Aorta (tissue), 5 donors: ENCODE measurements at places on chromosomes 7 and 10. TPM values are rescaled to one million over a fixed set of nuclear protein-coding genes. Genes with fewer than 3 reads are reported as not detected.

- DNase-seq, result no peak
- no peak overlapping the region for H3K27ac ChIP-seq
- no peaks in the 10 kb centered on the region for H3K4me1 ChIP-seq
- no peaks in the 10 kb centered on the region for H3K27me3 ChIP-seq
- H3K36me3 ChIP-seq, result no peaks in the 10 kb centered on the region
Measured at GRCh38 chr10:114499116-114499515, 94.8 kb upstream of the AFAP1L2 start.

DNA sequence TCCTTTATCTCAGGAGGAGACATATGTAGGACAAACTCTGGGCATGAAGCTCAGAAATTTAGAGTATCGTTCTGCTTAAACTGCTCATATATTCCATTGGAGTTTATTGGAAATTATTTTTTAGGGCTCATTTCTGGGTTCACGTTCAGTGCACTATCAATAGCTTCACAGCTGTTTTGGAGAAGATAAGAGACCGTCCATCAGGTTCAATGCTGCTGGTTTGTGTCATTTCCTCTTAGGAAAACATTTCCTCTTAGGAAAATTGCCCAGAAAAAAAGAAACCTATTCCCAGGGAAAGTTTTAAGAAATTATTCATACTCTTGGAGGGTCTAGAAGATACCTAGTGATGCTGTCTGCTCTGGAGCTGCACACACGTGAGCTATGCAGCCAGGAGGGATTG, 691.7 kb downstream of the GRID1 start:
- no peak overlapping the region for H3K27ac ChIP-seq
- no peaks in the 10 kb centered on the region for H3K36me3 ChIP-seq
- no peaks in the 10 kb centered on the region for H3K27me3 ChIP-seq
- no peak overlapping the region for H3K4me3 ChIP-seq

DNA sequence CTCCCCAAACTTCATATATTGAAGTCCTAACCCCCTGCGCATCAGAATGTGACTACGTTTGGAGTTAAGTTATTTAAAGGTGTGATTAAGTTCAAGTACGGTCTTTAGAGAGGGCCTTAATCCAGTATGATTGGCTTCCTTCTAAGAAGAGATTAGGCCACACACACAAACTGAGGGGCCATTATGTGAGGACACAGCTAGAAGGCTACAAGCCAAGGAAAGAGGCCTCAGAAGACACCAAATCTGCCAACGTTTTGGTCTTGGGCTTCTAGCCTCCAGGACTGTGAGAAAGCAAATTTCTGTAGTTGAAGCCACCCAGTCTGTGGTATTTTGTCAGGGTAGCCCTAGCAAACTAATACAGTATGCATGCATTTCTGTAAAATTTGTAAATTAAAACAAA, 41.7 kb downstream of the REEP3 start:
- no peak overlapping the region for H3K27ac ChIP-seq
- H3K4me1 ChIP-seq, result peaks cover 3% of the 10 kb centered on the region
- no peak overlapping the region for H3K4me3 ChIP-seq
- no peak for DNase-seq

The GNG11 gene
- total RNA-seq, result 9.8 TPM

The SPDYE2B gene
- not detected for total RNA-seq
